Endothelial cell of coronary artery (primary cell): ENCODE measurements at places on chromosomes 6 and 20. TPM values are rescaled to one million over a fixed set of nuclear protein-coding genes. Genes with fewer than 3 reads are reported as not detected.

Gene IGF2R
- 56.5 and 105 TPM in 2 replicates for total RNA-seq

Gene MYB
- total RNA-seq, result 0.09 and 0.19 TPM in 2 replicates

Gene SLC9A8
- 6.8 and 8.0 TPM in 2 replicates for total RNA-seq

Gene FOXS1
- total RNA-seq, result 0.09 and 2.8 TPM in 2 replicates

Gene SNPH
- total RNA-seq, result 7.6 and 11.5 TPM in 2 replicates

Gene OR12D3
- not detected in 2 replicates for total RNA-seq

Gene RAB44
- total RNA-seq, result under 0.01 TPM in 2 replicates

Gene SNTA1
- 4.4 and 6.2 TPM in 2 replicates for total RNA-seq

Gene TMC2
- not detected in 2 replicates for total RNA-seq

Gene TRIM31
- total RNA-seq, result not detected in 2 replicates

Gene COL11A2
- 0.09 and 0.19 TPM in 2 replicates for total RNA-seq

Gene HECA
- 22.1 and 26.0 TPM in 2 replicates for total RNA-seq

Gene ARMH2
- total RNA-seq, result not detected in 2 replicates

Gene RBPJL
- total RNA-seq, result not detected in 2 replicates

Gene PRKN
- 0.09 TPM in 2 replicates for total RNA-seq

Gene BTN2A1
- 9.4 and 11.6 TPM in 2 replicates for total RNA-seq

Gene WFDC10B
- total RNA-seq, result not detected in 2 replicates

Gene OXT
- total RNA-seq, result not detected in 2 replicates

Gene TP53INP2
- total RNA-seq, result 2.5 and 3.1 TPM in 2 replicates

Gene EYA4
- total RNA-seq, result under 0.01 and 0.36 TPM in 2 replicates

Gene POU5F1
- total RNA-seq, result not detected in 2 replicates

Gene TRIM40
- total RNA-seq, result not detected in 2 replicates
